ENCODE measurements at places on chromosomes 16 and 17.

GRCh38 chr16:12484972-12485371 is 318.7 kb downstream of the CPPED1 start:
- DNase-seq: no peak

DNA sequence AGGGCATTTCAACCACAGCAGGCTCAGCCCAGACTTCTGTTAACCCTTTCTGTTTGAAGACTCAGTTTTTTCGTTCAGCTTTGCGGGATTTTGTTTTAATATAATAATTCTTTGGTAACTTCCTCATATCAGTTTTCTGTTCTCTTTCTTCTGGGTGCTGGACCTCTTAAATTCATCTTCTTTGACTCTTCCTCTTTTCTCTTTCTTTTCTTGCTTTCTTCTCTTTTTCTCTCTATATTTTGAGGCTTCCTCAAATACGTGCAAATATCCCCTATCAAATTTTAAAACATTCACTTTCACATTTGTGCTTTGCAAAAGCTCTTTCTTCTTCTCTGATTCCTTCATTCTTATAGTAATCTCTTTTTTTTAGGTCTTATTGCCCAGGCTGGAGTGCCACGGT is 136.3 kb downstream of the HS3ST3B1 start:
- no peak for DNase-seq

DNA sequence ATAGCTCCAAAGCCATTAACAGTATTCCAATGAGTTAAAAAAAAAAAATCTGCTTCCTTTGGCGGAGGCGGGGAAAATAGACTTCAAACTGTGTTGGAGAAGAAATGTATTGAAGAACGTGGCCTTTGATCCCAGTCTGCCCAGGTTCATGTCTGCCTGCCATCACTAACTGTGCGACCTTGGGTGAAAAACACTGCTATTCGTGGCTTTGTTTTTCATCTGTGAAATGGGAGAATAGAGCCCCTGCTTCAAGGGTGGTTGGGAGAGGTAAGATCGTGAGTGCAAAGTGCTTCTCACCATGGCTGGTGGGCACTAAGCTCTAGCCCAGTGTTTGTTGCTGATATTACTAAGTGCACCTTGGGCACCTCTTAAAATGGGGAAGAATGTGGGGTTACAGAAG is 69.5 kb downstream of the VPS35L start:
- DNase-seq: no peak

DNA sequence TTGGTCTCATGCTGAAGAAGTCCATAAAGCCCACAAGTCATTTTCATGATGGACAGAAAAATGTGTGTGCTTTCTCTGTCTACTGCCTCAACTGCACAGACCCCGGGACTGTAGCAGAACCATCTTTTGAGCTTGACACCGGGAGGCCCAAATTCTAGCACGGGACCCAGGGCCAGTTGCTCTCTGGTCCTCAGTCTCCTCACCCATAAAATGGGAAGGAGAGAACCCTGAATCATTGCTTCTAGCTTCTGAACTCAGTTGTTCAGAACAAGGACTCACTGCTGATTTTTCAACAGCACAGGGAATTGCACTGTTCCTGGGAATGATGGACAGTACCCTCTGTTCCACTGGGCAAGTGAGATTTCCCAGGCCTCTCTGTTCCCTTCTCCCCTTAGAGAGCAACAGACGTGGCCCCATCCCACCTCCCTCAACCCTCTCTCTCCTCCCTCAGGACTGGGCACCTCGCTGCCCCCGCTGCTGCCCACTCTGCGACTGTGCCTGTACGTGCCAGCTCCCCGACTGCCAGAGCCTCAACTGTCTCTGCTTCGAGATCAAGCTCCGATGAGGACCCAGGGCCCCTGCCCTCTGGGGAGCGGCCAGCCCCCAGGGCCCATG is 2.2 kb upstream of the ALDOA start:
- DNase-seq: no peak

DNA sequence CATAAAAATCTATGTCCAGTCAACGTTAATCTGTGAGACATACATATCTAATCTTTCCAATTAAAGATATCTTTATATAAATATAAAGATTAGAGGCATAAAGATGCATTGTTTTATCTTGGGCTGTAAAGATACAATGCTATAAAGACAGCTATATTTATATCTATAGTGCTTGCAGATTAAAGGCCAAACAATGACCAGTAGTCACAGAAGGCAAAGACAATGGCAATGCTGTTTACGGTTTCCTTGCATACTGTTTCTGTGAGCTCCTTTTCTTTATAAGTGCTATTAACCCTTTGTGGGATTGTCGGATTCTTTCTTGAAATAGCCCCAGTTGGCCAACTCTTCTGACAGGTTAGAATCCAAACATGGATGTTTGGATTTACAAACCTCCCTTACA is 85.5 kb upstream of the SALL1 start:
- DNase-seq: no peak

- DNase-seq: no peak
Measured at GRCh38 chr17:77011173-77012011, 129.4 kb upstream of the SEC14L1 start.

DNA sequence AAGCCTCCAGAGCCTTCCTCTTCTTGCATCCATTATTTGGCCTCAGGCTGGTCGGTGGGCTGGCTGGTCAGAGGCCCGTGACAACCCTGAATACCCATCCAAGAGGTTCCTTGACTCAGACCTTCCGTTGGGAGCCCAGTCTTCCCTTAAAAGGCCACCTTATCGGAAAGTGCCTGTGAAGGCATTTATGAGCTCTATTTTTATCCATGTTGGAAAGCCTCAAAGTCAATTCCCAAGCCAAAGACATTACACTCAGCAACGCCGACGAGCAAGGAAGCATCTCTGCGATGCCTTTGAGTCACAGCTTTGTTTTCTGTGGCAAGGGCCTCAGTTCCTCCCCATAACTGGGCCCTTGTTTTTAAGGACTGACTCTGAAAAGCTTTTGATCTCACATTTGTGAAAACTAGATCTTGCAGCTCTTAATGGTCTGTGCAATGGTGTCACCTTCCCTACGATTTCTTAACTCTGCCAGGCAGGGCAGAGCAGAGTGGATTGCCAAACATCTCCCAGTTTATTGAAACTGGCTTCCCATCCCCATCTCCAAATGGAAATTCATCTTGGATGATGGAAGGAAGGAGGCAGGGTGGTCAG is 13.3 kb upstream of the SPOP start:
- DNase-seq: peak; percentile 96

GRCh38 chr17:82776454-82776853 is 24.6 kb downstream of the TBCD start:
- no peak for DNase-seq

DNA sequence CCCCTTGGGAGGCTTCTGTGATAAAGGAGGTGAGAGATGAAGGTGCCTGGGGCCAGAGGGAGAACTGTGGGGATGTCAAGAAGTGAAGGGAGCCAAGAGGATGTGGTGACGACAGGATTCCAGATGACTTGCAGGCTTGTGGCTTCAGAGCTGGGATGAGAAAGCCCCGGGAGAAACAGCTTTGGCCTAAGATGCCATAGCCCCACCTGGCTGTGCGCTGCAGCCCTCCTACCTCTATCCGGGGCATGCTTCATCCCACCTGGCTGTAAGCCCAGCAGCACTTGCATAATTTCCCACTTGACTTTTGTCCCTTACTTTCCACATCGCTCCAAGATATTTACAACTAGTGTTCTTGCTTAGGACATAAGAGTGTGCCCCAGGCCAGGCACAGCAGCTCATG is 29.3 kb downstream of the GINS3 start:
- no peak for DNase-seq

GRCh38 chr16:87015021-87015420 is 302.2 kb downstream of the C16orf95 start:
- no peak for DNase-seq

DNA sequence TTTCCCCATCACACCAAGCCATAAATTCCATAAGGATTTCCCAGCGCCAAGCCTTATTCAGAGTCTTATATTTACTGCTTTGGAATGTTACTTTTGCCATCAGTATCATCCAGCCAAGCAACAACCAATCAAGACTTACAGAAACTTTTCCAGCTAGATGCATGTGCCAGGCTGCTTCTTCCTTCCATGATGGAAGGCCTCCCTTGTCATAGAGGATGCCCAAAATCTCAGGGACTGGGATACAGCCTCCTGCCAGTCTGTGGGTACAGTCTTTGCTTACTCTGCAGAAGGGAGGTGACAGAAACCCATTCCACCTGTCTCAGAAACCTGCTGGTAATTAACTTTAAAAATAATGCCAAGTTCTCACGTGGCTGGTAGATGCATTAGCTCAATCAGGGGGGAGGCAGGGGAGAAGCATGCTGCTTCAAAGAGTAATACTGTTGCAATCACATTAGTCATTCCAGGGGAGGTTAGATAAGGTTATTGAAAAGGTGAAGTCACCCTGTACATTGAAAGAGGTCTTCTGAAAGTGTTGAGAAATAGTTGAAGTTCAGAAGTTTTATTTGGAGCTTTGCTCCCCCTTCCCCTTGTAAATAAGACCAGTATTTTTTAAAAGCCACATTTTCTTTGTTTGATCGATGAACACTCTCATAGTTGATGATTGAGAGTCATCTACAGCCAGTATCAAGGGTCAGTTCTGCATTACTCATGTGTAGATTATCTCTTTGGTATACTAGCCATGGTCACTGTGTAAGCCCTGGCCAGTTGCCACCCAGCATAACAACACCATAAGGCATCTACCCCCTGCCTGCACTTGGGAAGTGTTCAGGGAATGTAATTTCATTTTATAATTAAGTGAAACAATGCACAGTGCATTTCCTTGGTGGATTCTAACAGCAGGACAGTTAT is 22.2 kb downstream of the HLF start:
- no peak for DNase-seq

- no peak for DNase-seq
Measured at GRCh38 chr16:381789-382717, at the start of gene PGAP6. Gene PGAP6 (minus strand): TSS chr16:381978. CDS start chr16:381821, 157 bp downstream.

DNA sequence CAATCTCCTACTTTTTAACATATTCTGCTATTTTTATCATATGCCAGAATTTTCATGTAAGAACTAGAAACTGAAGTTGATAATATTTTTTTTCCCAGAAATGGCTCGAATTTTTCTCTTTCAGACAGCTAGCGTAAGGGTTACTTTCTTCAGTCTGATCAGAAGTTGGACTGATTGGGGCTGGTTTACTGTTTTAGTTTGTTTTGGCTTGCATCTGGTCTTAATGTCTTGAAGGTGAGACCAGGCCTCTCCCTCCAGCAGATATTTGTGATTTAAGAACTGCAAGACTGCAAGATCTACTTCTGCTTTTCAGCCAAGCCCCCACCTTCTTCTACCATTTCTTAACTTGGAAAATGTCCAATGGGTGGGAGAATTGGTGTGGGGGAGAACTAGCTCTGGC is 266.4 kb downstream of the HAPSTR1 start:
- DNase-seq: no peak

DNA sequence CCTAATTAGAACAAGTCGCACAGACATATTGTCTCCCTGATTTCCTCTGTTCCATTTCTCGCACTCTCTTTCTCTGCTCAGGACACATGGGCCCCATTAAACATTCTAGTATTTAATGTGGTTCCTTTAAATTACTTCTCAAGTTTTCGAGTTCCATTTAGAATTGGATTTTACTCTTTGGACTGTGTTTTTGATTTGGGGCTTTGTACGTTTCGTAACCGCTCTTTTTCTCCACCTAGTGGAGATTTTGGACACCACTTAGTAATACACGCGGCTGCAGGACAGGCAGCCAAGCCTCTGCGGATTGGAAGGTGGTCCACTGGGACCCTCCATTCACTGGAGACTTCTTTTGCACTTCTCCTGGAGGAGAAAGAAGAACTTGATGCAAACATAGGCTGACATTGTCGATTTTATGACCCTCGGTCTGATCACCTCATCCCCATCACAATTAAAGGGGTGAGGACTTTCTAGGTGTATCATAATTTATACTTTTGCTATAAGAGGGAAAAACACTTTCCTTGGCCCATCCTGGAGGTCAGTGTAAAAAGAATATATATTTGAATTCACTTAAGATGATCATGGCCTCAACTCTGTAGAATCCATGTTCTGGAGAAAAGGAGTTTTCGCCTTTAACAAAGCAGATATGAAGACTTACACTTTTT is 85.7 kb downstream of the NOG start:
- DNase-seq: peak; percentile 67

DNA sequence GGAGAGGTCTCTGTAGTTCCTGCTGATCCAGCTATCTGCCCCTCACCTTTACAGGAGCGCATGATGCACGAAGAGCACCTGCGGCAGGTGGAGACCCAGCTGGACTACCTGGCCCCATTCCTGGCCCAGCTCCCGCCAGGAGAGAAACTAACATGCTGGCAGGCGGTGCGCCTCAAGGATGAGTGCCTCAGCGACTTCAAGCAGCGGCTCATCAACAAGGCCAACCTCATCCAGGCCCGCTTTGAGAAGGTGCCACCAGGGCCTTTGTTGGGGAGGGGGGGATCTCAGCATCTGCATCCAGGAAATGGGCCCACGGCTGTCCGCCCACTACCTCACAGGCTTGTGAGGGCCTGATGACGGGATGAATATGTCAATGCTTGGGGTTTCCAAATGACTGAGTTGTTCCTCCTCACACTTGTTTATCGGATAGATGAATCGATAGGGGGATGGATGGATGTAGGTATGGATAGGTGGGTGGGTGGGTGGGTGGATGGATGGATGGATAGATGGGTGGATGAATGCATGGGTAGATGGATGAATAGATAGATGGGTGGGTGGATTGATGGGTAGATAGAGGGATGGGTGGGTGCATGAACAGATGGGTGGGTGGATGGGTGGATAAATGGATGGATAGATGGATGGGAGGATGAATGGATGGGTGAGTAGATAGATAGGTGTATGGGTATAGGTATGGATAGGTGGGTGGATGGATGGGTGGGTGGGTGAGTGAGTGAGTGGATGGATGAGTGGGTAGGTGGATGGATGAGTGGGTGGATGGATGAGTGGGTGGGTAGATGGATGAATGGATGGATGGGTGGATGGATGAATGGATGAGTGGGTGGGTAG is 7.0 kb upstream of the KATNB1 start:
- DNase-seq: no peak

GRCh38 chr16:77784441-77785372 is 3.7 kb upstream of the VAT1L start:
- no peak for DNase-seq

DNA sequence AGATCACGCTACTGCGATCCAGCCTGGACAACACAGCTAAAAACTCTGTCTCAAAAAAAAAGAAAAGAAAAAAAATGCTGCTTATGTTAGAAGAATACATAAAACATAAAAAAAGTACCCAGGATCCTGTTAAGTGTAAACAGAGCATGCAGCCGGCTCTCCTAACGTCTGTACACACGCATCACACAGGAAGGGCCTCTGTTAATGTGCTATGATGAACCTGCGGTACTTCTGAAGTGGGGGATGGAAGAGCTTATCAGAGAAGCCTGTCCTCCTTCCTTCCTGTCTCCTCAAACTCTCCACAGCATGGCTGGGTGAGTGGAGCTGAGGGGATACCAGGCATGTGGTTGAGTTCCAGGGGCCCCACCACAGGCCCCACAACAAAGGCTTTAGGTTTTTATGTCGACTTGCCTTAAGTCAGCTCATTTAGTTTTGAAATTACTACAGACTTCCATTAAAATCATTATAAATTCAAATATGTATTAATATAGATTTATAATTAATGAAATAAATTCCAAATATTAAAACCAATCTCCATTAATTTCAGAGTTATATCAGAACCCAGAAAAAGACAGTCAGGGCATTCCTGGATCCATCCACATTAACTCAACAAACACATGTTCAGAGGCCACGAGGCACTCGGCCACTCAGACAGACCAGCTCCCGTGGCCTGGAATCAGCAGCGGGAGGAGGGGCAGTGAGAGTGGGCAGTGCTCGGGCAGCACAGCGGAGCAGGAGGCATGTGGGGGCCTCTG is 11.7 kb downstream of the CCDC57 start:
- DNase-seq: no peak
